RWPE2 (cell line): ENCODE measurements at places on chromosomes 16 and 17.
A peak's percentile ranks its signal among the peaks of the same experiment; 100 is the strongest.

GRCh38 chr16:13055480-13055879 is 154.1 kb downstream of the SHISA9 start:
- no peak for DNase-seq

DNA sequence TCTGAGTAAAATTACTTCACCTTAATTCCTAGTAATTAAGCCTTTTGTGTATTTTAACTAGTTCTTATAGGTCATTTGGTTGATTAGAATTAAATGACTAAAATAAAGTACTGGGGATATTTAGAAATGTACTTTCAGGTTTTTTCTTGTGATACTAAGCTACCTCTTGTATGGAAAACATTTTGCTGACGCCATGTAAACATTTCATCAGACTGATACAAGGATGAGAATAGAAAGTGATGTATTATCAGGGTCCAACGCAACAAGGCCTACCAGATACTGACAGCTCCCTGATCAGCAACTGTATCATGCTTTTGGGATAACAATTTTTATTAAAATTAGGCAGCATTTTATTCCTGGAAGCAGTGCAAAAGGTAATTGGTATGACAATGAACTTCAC is 1.7 kb downstream of the SMARCE1 start:
- DNase-seq, result no peak

DNA sequence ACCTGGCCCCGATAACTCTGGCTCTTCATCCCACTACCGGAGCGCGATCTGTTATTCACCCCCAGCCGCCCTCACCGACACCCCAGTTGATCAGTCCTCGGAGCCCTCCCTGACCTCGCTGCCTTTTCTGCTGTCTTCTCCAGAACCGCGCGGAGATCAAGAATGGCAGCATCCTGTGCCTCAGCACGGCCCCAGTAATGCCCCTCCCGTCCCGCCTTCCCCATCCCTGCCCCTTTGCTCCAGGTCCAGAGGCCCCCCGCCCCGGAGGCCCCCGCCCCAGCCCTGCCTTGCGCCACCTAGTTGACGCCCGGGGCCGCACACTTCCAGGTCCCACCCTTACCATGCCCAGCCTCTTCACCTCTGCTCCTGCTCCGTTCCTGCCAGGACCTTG is 872 bp downstream of the ELMO3 start:
- peak; percentile 64 for DNase-seq

GRCh38 chr17:38460716-38461630 is 32.7 kb downstream of the ARHGAP23 start:
- no peak for DNase-seq

DNA sequence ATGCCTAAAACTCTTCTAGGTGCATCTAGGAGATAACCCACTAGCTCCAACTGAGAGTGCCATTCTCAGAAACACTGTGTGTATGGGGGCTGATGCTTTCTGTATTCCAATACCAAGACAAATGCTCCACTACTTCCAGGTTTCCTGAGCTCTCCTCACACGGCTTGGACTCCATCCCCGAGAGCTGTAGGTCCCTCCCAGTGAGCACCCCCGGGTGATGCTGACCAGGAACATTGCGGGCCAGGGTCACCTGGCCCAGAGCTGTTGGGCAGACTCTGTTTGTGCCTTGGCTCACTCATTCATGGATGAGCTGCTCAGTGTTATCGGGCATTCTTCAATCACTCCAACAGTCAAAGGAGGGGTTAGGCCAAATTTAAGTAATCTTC is 7.0 kb downstream of the CUEDC1 start:
- DNase-seq, result no peak

DNA sequence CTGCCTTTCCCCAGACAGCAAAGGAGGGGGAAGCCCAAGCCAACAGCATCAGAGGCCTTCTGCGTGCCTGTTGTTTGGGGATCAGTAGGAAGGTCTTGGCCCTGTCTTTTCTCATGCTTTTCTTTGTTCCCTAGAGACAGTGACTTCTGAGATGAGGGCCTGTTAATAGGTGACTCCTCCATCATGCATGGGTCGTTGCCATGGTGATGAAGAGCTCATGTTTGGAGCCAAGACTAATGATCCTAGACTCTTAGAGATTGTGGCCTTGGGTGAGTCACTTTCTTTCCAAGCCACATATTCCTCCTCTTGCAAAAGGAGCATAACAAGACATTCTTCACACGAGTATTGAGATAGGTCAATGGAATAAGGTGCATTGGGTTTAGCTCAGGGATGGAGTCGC is 201.1 kb upstream of the ASIC2 start:
- no peak for DNase-seq

GRCh38 chr17:74904687-74905409 is 11.4 kb upstream of the FADS6 start:
- no peak for DNase-seq

- DNase-seq, result no peak
These were observed 29.5 kb upstream of the SDR42E2 start for GRCh38 chr16:22132801-22133200.

GRCh38 chr16:17098685-17099084 is 372.1 kb downstream of the XYLT1 start:
- DNase-seq, result no peak

DNA sequence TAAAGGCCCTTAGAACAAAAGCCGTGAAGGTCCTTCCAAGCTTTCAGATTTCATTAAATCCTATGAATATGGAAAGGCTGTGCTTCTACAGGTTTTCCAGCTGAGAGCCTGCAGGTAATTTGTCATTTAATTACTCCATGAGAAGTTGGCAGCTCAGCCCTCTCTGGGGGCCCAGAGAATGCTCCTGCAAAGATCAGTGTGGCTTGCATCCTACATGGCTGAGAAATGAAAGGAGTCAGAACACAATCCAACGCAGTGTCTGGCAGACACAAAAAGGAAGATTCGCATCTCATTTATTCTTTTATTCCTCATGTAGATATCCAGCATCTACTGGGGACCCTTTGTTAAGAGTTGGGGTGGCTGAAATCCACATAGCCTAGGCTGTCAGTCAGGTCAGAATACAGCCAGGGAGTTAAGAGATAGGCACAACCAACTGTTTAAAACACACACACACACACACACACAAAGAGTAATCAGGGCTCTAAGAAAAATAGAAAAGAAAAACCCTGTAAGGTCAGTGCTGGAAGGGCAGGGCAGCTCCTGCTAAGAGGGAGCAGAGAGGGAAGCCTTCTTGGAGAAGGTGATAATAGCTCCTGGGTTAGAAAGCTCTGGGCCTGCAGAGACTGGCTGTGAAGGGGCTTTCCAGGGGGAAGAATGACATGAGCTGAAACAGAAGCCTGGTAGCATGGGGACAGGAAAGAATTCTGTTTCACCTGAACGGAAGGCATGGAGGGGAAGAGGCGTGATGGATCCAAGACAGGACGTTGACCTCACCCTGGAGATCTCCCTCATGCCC is 46.9 kb upstream of the WSCD1 start:
- DNase-seq, result no peak

- DNase-seq, result no peak
These were observed 131.2 kb upstream of the NLRP1 start for GRCh38 chr17:5715478-5715877.

- no peak for DNase-seq
These were observed 170.2 kb downstream of the CEP112 start for GRCh38 chr17:66021757-66022156.

DNA sequence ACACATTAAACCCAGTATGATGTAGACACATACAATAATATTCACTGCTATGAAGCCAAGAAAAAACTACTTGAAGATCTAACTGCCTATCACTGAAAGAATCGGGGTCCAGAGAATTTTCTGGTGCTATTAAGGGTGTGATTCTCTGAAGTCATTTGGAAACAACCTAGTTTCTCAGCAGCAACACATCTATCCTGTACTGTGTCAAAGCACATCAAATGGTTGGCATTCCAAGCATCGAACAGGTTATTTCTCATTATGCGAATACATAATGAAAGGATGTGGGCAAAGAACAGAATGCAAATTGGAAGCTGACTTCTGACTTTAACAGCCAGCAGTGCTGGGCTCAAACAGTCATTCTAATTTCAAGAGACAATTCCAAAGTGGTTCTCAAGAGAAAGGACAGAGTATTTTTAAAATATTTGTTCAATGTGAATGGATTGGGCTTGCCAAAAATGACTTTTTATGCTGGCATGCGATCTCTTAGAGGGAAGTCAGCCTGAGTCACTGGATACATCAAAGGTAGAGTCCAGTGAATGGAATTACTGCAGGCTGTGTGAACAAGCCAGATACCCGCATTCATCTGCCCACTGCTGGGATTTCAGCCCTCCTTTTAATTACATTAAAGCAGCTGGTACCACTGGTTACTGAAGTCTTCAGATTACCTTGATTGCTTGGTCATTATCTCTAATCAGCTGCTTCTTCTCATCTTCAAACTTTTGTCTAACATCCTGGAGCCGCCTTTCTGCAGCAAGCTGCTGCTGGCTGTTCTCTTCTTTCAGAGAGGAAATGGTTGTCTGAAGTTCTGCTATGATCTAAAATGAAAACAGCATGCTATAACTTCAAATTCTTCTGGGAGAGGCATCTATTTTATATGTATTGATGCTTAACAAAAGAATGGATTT is 181.2 kb upstream of the AXIN2 start:
- no peak for DNase-seq

DNA sequence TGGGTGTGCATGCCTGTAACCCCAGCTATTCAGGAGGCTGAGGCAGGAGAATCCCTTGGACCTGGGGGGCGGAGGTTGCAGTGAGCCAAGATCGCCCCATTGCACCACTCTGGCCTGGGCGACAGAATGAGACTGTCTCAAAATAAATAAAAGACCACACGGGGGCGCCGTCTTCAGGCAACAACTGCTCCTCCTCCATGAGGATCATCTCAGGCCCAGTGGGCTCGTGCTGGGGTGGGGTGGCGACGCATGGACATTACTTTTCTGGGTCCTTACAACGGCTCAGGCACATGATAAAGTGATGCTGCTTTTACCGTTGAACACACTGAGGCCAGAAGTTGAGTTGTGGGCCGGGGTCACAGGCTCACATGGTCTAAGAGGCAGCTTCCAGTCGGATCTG is 56.2 kb downstream of the PRMT7 start:
- DNase-seq, result peak; percentile 50

DNA sequence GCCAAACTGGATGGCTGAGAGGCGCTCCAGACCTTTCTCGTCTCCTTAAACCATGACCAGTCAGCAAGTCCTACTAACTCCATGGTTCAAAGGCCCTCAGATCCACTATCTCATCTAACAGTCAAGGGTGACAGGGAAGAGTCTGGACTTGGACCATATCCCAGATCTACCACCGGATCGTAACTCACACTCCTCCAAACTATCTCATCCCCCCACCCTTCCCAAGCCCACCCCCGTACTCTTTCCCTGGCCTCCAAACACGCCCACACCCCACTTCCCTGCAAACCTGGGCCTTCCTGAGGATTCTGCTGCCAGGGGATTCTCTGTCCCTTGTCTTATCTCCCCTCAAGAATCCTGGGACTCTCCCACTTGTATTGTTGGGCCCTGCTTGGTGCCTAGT is 5.1 kb downstream of the CDIP1 start:
- no peak for DNase-seq

DNA sequence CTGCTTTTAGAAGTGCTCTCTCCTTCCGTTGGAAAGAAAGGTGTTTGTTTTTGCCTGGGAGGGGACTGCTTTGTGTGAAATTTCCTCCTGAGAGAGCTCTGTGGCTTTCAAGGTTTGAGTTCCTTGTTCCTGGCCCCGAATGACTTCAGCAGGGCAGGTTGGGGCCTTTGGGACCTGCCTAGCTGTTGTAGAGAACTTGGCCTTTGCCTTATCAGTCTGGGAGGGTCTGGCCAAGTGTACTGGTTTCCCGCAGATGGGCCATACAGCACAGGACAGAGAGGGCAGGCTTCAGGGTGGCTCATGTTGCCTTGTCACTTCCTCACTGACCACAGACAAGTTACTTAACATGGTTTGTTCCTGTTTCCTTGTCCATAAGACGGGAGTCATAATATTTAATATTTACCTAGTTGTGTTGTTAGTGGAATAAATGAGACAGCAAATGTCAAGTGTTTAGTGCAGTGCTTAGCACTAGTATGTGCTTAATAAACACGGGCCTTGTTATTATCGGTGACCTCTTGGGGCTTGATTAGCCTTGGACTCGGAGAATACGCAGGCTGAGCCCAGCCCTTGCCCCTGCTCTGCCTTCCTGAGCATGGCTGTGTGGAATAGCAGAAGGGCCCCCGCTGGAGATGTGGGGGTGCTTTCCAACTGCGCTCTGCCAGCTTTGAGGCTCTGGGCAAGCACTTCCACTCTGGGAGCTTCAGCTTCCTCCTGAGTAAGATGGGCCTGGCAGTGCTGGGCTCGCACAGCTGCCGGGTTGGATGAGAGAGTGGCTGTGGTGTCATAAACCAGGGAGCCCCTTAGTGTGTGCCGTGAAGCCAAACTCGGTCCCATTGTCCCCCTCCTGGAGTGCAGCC is 6.6 kb downstream of the PRSS8 start:
- DNase-seq, result no peak

- DNase-seq, result no peak
These were observed 6.2 kb downstream of the NT5M start for GRCh38 chr17:17309356-17309755.

- DNase-seq, result no peak
These were observed 28.7 kb upstream of the MMD start for GRCh38 chr17:55450232-55450825.

- no peak for DNase-seq
These were observed 854 bp upstream of the SSTR5 start for GRCh38 chr16:1071561-1072225.

- no peak for DNase-seq
These were observed 32.8 kb downstream of the TMEM186 start for GRCh38 chr16:8764525-8765250.

DNA sequence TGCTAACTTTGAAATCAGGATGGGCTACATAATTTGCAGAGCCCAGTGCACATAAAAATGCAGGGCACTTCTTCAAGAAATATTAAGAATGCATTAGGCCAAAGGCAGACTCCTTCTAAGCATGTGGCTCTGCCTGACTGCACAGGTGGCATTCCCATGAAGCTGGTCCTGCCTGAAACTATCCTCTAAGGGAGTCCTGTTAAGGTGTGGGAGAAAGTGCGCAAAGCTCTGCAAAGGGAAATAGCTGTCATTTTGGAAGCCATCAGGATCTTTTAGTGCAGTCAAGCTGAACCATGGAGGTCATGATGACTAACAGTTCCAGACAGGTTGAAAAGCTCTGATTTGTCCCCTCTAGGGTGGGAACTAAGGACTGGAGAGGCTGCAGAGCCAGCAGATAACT is 41.9 kb upstream of the CRHR1 start:
- no peak for DNase-seq

DNA sequence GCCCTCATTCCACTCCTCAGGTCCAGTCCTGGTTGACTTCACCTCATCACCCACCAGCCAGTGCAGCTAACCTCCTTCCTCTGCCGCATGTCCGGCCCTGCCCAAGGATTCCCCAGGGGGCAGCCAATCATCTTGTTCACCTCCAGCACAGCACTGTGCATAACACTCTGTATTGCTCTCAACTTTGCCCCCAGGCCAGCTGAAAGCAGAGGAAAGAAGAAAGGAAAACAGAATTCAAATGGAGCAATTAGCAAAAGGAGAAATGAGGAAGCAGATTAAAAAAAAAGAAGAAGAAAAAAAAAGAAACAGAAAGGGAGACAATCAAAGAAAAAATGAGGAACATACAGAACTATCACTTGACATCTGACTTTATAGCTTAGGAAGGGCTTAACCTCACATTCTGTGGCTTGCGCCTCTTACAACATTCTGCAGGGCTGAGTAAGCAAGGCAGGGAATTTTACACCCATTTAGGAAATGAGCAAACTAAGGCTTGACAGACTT is 26.1 kb downstream of the GAS7 start:
- DNase-seq, result no peak

GRCh38 chr17:68509141-68510057 is 2.8 kb upstream of the PRKAR1A start:
- DNase-seq, result no peak

- no peak for DNase-seq
These were observed 27.8 kb downstream of the ADAM11 start for GRCh38 chr17:44786551-44787081.

- DNase-seq, result no peak
These were observed 19.2 kb downstream of the TMEM114 start for GRCh38 chr16:8571061-8571596.
